ENCODE measurements at places on chromosomes 16 and 17.
A peak's percentile ranks its signal among the peaks of the same experiment; 100 is the strongest.

DNA sequence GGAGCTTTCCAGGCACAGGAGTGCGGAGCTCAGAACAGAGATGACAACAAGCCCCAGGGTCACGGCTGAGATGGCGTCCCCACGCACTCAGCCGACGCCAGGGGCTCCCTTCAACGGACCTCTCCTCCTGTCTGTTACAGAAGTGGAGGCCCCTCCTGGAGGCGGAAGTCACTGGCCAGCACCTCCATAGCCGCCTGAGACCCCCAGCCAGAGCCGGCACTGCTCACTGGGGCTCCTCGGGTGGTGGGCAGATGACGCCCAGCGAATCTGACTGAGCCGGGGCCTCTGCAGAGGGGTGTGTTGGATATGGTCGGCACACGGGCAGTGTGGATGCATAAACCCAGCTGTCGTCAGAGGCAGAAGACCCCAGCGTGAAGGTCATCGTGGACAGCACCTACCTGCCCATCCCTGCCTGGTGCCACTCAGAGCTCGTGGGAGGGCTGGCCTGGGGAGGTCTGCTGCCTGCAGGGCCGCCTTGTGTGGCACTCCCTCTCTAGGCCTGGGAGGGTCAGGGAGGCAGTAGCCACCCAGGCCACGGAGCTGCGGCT is 20.0 kb downstream of the NDUFAF8 start:
- no peak for DNase-seq

GRCh38 chr16:10088380-10088793 is 93.8 kb downstream of the GRIN2A start:
- no peak for DNase-seq

DNA sequence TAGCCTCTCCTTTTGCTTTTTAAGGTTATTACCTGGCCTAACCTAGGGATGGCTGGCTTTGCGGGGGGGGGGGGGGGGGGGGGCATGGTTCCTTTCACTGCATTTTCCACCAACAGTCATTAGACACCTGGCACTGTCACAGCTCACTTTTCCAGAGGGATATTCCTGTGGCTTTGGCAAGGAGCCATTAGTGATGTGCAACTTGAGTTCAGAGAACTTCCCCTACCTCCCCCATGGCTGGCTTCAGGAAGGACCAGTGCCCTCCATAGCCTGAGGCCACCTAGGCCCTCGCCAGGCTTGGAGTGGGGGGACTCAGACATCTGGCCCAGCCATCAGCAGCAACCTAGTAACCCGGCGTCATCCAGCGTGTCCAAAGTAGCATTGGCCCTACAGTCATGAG is 234.6 kb downstream of the CPPED1 start:
- DNase-seq: no peak

DNA sequence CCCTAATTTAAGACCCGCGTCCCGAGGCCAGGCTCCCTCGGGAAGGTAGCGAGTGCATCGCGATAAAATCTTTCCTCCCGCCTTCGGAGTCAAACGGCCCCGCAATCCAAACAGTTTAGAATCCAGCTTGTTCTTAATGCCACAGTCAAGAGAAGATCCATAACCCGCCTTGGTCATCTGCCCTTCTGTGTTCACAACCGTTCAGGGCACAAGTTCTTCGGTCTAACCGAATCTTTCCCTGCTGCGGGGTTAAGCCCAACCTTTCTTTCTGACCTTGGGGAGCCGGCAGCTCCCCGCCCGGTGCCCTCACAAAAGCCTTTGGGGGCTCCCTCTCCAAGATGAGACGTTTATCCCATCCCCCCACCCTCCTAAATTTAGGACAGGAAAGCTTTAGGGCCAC is 30.3 kb downstream of the CPSF4L start:
- peak; percentile 7 for DNase-seq

DNA sequence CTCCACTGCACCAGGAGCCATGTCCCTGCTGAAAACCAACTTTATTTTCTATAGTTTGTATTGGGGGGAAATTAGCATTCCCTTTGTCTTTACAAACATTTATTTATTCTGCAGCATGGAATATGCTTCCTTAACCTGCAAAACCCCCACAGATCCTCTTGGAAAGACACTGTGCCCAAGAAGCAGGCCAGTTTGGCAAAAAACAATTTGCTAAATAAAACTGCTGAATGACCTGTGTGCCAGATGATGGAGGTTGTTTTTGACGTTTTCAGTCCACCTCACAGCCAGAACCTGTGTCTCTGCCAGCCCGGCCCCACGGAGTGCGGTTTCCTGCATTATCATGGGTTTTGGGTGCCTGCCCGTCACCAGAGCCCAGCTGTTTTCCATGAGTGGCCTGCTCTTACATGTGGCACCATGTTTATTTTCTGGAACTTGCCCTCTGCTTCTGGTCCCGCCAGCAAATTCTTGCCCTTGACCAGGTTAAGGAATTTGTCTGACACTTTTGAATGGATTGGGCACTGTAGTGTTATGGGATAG is 26.4 kb downstream of the ORC6 start:
- no peak for DNase-seq

- DNase-seq: no peak
These were observed 4.1 kb upstream of the MED24 start for GRCh38 chr17:40058186-40058784.

All from PC-9 (cell line).